ENCODE measurements at places on chromosomes 7 and 10.

- DNase-seq = no peak
Measured at GRCh38 chr7:148696787-148697186, 1.9 kb upstream of the CUL1 start.

- no peak for DNase-seq
Measured at GRCh38 chr7:54757711-54758110, 1.3 kb downstream of the SEC61G start.

DNA sequence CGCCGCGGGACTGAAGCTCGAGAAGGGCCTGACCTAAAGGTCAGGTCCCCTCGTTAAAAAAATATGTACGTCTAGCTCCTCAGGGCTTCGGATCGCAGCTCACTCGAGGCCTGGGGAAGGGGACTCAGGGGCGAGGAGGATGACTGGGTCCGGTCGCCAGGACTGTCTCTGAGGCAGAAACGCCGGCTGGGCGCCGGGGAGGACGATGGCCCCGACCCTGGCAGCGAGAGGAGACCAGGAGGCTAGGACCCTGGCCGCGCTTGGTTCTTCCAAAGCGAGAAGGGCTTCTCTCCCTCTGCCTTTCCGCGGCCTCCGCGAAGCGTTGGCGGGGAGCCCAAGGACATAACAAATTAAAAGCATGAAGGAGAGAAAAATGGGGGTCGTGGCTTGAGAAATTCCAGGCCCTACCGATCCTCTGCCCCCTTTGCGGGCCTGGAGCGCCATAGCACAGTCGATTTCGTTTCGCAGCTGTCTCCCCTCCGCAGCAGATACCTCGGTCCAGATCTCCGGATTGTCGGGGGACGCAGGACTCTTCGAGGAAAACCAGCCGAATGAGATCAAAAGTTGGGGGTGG lies 3.1 kb downstream of the NKX2-3 start:
- no peak for DNase-seq

DNA sequence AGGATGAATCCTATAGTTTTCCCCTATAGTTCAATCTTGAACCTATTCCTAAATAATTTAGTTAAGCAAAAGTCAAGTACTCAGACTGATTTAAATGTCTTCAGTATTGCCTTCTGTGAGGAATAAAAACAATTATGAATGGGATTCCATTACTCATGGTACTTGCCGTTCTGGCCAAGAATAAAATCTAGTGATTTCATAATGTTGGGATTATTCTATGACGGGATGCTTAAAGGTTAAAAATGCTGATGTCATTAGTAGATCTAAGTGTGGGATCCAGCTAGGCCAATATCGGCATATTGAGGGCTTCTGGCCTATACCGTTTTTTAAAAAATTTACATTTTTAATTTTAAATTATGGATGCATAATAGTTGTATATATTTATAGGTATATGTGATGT lies 5.3 kb downstream of the BPGM start:
- no peak for DNase-seq

DNA sequence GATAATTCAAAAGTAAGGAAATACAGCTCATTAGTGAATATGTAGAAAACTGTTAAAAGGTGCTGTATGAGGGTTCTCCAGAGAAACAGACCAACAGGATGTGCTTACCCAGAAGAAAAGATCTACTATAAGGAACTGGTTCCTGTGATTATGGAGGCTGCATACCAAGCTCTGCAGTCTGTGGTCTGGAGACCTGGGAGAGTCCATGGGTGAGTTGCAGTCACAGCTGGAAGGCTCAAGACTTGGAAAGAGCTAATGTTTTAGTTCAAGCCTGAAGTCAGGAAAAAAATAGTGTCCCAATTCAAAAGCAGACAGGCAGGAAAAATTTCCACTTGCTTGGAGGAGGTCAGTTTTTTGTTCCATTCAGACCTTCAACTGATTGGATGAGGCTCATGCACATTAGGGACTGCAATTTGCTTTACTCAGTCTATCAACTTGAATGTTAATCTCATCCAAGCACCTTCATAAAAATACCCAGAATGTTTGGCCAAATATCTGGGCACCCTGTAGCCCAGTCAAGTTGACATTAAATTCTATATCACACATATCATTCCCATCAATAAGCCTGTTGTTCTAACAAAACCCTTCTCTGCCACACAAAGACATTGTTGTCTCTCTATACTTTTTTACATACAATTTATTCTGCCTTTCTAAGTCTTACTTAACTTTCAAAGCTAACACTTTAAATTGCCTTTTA lies 197.9 kb upstream of the KLF6 start:
- DNase-seq = no peak

- DNase-seq = no peak
Measured at GRCh38 chr7:123647106-123647730, 8.4 kb upstream of the LMOD2 start.

GRCh38 chr7:85602196-85602595 lies 415.3 kb upstream of the SEMA3D start:
- DNase-seq = no peak

DNA sequence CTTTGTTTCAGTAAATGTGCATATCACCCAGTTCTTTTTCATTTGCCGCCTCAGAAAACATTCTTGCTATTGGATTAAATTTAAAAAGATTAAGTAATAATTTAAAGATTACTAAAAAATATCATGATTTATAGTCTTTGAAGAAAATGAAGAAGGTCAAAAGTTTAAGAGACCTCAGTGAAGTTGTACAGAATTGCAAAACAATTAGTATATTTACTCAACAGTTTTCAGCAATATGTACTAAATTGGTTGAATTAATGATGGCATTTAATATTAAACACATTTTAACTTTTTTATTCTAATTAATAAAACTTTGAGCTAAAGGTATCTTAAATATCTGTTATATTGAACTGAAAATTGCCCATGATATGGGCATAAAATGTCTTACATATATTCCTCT lies 49.9 kb upstream of the KLF6 start:
- DNase-seq = no peak

DNA sequence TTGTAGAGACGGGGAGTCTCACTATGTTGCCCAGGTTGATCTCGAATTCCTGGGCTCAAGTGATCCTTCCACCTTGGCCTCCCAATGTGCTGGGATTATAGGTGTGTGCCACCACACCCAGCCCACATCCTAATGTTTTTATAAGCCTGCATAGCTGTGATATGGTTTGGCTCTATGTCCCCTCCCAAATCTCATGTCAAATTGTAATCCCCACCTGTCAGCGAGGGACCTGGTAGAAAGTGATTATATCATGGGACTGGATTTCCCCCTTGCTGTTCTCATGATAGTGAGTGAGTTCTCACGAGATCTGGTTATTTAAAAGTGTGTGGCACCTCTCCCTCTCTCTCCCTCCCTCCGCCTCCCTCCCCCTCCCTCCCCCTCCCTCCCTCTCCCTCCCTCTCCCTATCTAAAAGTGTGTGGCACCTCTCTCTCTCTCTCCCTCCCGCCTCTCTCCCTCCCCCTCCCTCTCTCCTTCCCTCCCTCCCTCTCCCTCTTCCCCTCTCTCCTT lies 13.9 kb downstream of the BAMBI start:
- no peak for DNase-seq

DNA sequence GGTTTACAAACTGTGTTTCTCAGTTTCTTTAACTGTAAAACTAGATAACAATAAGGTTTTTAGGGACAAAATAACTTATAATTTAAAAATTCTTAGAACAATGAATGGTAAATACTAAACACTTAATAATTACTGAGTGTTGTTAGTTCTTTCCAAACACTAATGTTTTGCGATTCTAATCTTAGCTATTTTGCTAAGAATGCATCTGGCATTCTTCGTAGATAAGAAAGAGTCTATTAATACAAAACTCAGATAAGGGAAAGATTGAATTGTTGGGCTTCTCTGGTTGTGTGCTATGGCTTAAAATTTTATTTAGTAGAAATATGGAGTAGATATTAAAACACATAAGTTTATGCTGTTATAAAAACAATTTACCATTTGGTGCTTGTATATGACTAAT lies 45.4 kb downstream of the TMEM229A start:
- no peak for DNase-seq

GRCh38 chr7:151246851-151247580 lies 1.5 kb downstream of the SMARCD3 start:
- DNase-seq = no peak

DNA sequence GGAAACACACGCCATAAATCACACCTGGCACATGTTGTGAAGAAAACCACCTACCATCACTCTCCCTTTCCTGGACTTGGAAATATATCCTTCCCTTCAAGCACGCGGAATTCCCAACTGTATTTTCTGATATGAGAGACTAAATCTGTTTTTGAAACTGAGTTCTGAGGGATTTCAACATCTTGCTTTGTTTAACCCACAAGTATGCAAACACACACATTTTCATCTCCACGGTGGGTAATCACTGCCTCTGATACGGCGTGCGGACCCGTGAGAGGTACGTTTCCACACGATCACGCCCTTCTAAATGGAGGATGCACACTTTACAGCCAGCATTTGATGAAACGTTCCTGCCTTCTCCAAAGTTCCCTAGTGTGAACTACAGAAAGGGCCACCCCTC lies 83.4 kb downstream of the ZRANB1 start:
- DNase-seq = no peak

DNA sequence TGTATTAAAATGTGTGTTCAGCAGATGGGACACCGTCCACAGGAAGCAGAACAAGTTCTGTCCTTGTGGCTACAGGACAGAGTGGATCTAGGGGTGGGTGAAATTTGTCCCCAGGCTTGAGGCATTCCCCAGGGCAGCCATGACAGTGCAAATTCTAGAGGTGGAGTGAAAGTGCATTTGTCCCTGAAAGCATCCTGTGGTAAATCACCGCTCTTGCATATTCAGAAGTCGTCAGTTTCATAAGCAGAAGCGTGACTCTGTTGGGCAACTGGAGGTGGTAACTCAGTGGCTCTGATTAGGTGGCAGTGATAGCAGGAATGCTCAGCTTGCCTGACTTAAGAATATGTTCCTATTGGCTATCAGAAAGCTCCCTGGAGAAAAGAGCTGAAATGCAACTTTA lies 96.6 kb downstream of the SNX10 start:
- DNase-seq = no peak

- DNase-seq = no peak
Measured at GRCh38 chr10:58641095-58641531, 128.4 kb downstream of the BICC1 start.

GRCh38 chr10:129962031-129962871 lies 1.8 kb downstream of the EBF3 start:
- no peak for DNase-seq

DNA sequence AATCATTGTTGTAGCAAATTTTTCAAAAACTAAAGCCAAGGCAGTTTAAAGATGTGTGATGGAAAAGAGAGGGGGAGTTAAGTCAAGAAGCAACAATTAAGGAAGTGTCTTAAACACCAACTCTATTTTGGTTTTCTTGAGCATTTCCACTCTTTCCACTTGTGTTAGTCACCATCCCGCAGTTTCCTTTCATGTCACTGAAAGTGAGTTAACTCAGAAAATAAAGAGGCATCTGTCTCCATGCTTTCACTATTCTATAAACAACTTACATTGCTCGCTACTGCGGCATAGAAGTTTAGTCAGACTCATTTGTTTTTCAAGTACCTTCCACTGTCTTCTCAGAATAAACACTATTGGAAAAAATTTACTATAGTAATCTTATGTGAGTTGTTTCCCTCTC lies 284.9 kb upstream of the SEMA3D start:
- DNase-seq = no peak

DNA sequence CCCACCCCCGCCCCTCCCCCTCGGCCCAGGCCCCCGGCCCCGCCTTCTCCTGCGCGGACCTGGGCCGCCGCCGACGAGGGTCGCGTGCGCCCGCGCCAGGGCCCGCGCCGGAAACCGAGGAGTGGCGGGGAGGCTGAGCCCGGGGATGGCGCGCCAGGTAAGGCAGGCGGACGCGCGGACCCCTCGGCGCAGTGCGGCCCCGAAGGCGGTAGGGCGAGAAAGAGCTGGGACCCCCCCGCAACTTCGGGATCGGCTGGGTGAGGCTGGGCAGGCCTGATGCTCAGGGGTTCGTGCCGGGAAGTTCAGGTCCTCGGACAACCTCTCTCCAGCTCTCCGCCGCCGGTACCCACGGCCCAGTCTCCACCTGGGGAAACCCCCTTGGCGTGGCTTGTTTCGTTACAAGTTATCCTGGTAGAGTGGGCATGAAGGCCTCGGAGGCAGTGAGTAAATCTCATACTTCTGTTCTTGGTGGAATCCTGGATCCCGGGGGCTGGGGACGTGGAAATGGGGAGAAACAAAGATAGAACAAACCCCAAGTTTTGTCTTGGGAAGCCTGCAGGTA lies 58.4 kb downstream of the ZNF467 start:
- DNase-seq = no peak

- DNase-seq = peak; percentile 79
Measured at GRCh38 chr10:17228091-17229015, at the start of gene VIM. Gene VIM (plus strand): TSS chr10:17228241. CDS start chr10:17229423, 1,182 bp downstream.

GRCh38 chr10:25102147-25102822 lies 72.5 kb upstream of the GPR158 start:
- DNase-seq = no peak

DNA sequence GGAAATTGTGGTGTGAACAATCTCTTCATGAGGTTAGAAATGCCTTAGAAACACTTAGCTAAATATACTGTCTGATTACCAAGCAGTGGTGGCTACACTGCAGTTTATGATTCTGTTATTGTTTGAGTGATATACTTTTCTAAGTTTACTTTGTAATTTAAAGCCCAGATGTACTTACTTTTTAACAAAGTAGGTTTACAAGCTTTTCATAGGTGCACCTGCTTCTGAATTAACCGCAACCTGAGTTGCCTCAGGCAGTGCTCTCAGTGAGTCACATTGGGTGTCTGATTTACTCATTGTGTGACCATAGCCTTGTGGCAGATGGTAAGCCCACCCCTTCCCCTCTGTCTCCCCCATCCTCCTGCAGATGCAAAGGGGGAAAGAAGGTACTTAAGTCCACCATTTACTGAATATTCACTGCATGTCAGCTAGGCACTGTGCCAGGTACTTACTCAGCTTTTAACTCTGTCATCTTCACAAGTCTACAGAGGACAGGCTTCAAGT lies 9.0 kb downstream of the MTURN start:
- DNase-seq = no peak

DNA sequence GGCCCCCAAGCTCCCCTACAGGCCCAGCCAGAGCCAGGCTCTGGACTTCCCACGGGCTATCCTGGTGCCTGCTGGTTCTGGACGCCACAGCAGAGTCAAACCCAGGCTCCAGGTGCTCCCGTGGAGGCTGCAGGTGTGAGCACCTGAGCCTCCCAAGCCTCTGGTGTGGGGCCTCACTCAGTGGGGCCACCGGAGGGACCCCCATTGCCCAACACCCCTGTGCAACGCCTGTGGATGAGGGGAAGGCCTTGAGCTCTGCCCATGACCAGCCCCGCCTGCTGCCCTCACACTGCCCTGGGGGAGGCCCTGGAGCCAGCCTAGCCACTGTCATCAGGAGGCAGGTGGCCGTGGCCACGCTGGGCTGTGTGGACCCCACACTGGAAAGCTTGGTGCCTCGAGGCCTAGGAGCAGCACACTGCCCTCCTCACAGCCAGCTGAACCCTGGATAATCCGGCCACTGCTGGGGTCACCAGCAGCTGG lies 229.3 kb downstream of the MAD1L1 start:
- no peak for DNase-seq
